ENCODE measurements at places on chromosomes 1 and 21.

GRCh38 chr1:239053279-239053678 lies 333.1 kb upstream of the CHRM3 start:
- DNase-seq, result no peak

DNA sequence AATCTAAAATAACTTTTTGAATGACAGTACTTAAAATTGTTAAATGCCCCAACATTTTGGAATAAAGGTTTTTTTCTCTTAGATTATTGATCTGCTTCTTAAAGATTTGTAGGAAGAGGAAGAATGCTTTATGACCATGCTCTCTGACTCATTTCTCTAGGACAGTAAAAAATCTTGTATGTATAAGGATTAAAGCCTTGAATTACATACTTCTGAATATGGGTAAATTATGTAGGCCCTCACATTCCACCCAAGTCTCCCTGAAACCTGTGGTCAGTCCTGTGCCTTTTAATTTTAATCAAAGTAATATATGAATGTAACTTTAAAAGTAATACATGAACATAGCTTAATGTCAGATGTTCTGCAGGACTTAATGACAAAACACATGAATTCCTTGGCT lies 50.5 kb downstream of the ABCD3 start:
- DNase-seq, result no peak

DNA sequence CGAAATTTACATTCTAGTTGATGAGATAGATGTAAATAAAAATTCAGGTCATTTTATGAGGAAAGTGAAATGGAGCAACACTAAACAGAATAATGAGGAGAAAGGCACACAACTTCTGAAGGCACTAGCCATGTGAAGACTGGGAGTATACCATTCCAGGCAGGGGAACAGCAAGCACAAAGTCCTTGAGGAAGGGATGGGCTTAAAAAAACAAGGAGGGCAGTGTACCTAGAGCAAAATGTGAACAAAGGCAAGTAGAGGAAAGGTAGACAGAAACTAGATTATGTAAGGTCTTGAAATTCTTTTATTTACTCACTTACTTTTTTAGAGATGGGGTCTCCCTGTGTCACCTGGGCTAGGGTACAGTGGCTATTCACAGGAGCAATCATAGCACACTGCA lies 54.1 kb upstream of the LRIG2 start:
- no peak for DNase-seq

DNA sequence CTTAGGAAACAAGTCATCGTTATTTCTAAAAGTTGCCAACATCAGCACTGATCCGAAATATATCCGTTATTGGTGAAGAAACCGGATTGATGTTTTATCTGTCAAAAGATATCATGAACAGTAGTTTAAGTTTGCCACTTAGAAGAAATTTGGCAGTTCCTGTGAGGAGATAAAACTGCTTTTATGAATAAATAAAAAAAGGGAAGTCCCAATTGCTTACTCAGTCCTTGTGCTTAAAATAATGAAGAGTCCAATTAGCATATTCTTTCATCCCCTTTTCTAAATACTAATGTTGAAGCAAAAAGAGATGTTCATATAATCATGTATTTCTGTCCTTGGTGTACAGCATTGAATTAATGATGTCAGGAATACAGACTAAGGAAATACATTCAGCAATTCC lies 164.6 kb downstream of the NCAM2 start:
- DNase-seq, result no peak

GRCh38 chr1:2019172-2019543 lies at the start of gene GABRD:
Gene GABRD (plus strand): TSS chr1:2019345. CDS start chr1:2019424, 79 bp downstream.
- DNase-seq, result no peak

- DNase-seq, result peak; percentile 1
Measured at GRCh38 chr1:182484531-182485257, 34.7 kb downstream of the RGSL1 start.

DNA sequence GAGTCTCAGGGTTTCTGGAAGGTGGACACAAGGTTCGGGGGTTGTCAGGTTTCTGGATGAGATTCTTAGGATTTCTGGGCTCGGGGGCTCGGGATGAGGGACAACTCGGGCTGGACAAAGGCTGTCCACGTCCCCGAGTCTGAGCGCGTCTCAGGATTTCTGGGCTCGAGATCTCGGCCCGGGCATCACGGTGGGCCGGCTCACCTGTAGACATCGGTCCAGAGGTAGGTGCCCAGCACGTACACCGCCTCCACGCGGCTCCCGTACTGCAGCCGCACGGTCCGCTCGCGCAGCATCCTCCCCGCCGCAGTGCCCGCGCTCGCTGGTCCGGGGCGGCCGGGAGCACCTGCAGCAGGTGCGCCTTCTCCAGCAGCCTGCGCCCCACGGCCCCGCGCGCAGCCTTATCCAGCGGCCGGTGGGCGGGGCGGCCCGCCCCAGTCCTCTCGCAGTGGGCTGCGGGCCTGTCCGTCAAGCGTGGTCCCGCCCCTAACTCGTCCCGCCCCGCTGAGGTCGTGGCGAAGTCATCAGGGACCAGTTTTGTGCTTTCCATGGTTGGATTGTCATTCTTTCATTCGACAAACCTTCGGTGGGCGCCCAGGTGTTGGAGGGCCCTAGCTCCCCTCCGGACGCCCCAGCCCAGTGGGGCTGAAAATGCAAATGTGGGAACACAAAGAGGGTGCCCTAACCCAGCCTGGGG lies at the start of gene PADI2:
Gene PADI2 (minus strand): TSS at position 376 of the 697 bp plus-strand sequence. CDS start 80 bp downstream, at position 296.
- peak; percentile 16 for DNase-seq

GRCh38 chr21:15928686-15929425 lies 199.1 kb downstream of the USP25 start:
- DNase-seq, result no peak

DNA sequence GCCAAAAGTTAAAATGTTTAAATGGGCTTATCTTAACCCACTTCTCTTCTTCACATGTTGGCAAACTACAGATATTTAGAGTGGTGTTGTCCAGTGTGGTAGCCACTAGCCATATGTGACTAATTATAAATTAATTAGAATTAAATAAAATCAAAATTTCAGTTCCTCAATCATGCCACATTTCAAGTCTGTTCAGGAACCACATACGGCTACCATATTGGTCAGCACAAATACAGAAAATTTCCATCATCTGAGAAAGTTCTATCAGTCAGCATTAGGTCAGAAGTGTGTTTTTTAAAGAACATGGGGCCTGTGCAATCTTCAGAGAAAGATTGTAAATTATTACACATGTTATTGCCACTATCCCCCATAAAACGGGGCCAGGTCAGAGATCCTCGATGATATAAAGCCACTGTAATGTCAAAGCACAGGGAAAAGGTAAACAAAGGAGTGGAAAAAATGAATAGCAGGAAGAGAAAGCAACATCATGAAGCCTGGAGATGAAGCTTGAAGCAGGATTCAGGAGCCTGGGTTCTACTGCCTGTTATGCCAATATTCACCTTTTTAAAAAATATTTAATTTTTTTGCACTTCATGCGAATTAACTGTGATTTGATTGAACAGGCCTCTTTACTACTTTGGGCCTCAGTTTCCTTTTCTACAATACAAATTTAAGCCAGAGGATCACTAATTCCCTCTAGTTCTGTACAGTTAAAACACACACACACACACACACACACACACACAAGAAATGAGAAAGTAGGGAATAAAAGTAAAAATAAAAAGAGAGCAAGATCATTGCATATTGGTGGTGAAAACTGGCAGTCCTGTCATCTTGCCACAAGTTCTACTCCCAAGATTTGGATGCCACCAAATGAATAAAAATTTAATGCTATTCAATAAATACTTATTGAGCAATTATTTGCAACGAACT lies 2.3 kb downstream of the RSBN1 start:
- DNase-seq, result no peak

GRCh38 chr1:228785366-228786330 lies 50.4 kb downstream of the RHOU start:
- DNase-seq, result no peak

GRCh38 chr1:45769261-45769932 lies 18.9 kb upstream of the IPP start:
- no peak for DNase-seq

DNA sequence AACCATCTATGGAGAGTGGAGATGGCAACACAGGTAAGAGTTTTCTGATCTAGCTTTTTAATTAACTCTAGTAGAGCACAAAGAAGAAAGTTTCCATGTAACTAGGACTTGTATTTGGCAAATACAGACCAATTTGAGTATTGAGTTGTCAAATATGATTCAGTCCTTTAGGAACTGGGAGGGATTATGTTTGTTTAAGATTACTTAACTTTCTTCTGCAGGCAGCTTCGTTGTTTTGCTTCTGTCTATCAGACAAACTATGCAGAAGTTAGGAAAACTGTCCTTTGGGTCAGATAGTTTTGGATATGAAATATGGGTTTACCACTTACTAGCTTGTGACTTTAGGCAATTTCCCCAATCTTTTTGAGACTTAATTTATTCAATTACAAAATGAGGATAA lies 111.8 kb downstream of the POU2F1 start:
- no peak for DNase-seq

GRCh38 chr1:47569681-47570470 lies 132.0 kb downstream of the FOXD2 start:
- no peak for DNase-seq

GRCh38 chr1:182816863-182817262 lies 22.3 kb upstream of the DHX9 start:
- DNase-seq, result no peak

GRCh38 chr1:243421784-243422183 lies 165.9 kb downstream of the SDCCAG8 start:
- DNase-seq, result peak; percentile 42

DNA sequence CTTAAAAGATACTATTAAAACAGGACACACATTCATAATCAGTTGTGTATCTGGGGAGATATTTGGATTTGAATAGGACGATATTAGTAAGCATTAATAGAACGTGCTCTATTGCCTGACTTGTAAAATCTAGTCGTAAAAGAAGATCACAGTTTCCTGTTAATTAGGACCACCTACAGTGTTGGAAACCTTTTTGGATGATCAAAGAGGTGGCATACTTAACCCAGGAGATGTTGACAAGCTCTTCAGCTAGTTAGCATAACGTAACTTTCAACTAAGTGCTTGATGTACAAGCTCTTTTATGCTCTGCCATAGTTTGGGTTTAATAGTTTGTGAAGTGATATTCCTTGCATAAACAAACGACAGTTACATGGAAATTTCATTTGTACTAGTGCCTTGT lies 293.3 kb upstream of the NR5A2 start:
- DNase-seq, result no peak

DNA sequence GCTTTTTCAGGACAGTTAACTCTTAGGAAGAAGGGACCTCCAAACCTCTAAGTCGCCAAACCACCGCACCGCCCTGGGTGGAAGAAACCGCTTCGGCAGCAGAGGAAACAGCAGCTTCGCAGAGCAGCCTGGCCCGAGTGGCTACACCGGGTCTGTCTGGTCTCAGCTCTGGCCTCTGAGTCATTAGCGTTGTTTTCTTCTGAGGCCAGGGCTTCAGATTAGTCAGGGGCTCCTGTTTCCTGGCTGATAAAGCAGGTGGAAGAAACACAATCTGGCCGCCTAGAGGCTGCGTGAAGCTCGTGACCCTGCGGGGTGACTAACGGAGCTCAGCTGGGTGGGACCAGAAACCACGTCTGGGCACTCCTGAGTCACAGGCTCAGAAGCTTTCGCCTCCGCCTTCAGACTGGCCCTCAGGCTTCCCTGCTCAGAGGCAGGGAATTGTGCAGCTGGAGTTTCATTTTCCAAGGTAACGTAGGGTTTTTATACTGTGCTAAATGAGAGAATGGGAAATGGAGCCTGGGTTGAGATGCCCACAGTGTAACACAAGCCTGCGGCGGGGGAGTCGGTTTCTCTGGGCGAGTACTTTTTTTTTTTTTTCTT lies 44.9 kb downstream of the CHAF1B start:
- DNase-seq, result peak; percentile 85

GRCh38 chr1:78003882-78004718 lies 639 bp upstream of the DNAJB4 start:
- peak; percentile 50 for DNase-seq

DNA sequence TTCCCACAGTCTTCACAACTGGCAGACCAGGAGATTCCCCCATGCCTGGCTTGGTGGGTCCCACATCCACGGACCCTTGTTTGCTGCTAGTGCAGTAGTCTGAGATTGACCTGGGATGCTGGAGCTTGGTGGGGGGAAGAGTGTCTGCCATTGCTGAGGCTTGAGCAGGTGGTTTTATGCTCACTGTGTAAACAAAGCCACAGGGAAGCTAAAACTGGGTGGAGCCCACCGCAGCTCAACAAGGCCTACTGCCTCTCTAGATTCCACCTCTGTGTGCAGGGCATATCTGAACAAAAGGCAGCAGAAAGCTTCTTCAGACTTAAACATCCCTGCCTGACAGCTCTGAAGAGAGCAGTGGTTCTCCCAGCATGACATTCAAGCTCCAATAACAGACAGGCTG lies 177.3 kb upstream of the ETV3 start:
- no peak for DNase-seq

- DNase-seq, result no peak
Measured at GRCh38 chr1:40305451-40305850, 11.6 kb downstream of the COL9A2 start.

DNA sequence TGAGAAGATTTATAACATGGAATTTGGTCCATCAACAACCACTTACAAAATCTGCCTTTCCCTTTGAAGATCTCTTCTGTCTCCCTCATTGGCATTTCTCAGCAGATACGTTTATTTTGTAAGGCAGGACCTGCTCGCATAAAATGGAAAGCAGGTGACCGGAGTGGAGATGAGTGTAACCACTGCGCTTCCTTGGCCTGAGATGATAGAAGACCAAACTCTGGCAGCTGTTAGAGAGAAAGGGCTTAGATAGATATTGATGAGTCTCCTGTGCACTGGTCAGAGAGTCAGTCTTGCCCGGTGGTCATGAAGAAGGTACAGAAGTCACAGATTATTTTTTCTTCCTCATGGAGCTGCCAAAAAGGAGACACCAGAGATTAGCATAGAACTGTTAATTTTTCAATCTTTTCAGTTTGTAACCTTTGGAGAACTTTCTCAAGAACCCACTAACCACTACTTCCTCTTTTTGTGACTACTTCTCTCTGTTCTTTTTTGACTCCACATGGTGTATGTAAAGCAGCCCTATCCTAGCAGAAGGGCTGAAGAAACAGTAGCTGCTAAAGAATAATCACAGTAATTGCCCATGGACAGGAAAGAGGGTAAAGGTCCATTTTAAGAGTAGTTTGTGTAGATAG lies 47.6 kb downstream of the FCRL3 start:
- peak; percentile 8 for DNase-seq

DNA sequence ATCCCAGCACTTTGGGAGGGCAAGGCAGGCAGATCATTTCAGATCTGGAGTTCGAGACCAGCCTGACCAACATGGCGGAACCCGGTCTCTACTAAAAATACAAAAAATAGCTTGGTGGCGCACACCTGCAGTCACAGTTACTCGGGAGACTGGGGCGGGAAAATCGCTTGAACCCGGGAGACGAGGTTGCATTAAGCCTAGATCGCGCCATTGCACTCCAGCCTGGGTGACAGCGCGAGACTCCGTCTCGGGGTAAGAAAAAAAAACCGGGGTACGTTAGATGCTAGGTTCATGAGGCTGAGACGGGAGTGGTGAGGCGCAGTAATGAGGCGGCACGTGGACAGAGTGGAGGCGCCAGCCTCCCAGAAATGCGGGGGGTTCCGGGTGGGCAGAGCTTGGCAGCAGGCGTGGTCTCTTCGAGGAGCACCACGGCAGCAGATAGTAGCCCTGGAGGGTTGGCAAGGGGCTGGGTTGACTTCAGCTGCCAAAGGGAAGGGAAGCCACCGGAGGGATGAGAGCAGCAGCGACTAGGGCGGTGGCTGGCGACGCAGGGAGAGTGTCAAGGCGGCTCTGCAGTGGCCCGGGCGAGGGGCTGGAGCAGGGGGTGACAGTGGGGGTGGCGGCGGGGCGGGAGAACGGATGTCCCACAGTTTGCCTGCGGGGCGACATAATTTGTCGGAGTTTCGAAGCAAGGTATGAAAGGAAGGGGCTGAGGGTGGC lies 832 bp downstream of the MRPL20 start:
- no peak for DNase-seq

GRCh38 chr1:169102567-169102966 lies 3.9 kb upstream of the ATP1B1 start:
- DNase-seq, result no peak

Measured in CD4-positive, alpha-beta T cell treated with Interleukin-4 for 4 hours (primary cell).